Lung (tissue), 17 donors: ENCODE measurements at places on chromosomes 1 and 21.

DNA sequence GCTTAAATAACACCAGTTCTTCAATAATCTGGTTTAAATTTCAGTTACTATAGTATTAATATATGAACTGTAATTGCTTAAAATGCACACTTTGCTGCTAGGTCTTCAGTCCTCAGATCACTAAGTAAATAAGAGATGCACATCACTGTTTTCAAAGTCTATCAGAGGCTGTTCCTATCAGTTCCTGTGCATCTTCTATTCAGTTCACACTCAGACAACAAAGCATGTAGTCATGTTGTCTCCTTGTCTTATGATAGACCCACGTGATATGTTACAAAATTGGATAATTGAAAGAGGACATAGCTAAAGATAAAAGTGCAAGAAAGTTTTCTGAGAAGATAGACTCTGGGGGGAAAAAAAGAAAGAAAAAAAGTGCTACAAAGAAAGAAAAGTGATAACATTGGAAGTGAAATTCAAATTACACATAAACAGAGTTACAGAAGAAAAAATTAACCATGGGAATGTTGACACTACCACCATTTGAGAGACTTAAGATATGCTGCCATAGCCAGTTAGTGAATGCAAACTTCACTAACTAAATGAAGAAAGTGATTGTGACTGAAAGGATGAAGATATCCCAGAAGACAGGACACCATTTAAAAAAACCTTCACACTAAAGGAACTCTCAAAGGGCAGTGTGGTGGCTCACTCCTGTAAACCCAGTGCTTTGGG is 33.9 kb upstream of the TSNAX start:
- no peak for DNase-seq

- DNase-seq, result no peak
Measured at GRCh38 chr1:149927056-149927562, 494 bp downstream of the SF3B4 start.

- no peak for DNase-seq
Measured at GRCh38 chr1:87346130-87346814, 17.6 kb downstream of the LMO4 start.

GRCh38 chr21:35053356-35054096 is 4.4 kb upstream of the RUNX1 start:
- DNase-seq, result no peak

DNA sequence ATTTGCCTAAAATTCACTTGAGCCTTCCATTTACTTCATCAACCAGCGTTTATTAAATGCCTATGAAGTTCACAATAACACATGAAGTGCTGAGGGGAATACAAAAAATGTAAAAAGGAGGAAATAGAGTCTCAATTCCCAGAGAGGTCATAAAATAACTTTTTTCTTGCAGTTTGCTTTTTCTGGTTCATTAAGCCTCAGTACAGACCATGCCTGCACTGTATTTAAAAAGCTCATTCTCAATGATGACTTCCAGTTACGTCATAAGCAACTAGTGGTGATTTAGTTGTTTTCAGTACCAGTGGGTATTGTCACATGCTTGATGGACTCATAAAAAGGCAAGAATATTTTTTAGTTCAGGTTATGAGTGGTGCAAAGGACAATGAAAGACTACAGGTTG is 160.1 kb upstream of the UBE2U start:
- peak; percentile 37 for DNase-seq
